ENCODE measurements at places on chromosomes 6 and 20.

DNA sequence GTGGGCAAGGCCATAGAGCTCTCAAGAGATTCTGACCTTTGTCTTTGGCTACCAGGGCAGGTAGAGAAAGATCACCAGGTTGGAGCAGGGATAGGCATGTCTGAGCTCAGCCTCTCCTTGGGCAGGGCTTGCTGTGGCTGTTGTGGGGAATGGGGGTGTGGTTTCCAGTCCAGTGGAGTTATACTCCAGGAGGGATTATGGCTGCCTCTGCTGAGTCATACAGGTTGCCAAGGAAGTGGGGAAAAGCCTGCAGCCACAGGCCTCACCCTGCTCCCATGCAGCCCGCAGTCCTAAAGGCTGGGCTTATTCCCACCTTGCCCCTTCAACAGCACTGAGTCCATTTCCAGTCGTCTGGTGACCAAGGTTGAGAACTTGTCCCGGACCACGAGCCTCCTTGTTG lies 21.9 kb downstream of the MEP1A start:
- no peak for DNase-seq

GRCh38 chr6:129105793-129106192 lies 222.9 kb downstream of the LAMA2 start:
- no peak for DNase-seq

DNA sequence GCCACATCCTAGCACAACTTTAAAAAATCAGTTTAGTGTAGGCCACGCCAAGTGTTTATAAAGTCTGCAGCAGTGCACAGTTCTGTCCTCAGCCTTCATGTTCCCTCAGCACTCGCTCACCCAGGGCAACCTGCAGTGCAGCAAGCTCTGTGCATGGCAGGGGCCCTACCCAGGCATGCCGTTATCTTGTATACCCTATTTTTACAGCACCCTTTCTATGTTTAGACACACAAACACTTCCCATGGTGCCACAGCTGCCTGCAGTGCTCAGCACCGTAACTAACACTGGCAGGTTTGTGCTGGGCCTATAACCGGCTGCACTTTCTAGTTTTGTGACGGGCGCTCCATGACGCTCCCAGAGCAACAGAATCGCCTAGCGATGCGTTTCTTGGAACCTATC lies 43.8 kb downstream of the ZBTB46 start:
- no peak for DNase-seq

DNA sequence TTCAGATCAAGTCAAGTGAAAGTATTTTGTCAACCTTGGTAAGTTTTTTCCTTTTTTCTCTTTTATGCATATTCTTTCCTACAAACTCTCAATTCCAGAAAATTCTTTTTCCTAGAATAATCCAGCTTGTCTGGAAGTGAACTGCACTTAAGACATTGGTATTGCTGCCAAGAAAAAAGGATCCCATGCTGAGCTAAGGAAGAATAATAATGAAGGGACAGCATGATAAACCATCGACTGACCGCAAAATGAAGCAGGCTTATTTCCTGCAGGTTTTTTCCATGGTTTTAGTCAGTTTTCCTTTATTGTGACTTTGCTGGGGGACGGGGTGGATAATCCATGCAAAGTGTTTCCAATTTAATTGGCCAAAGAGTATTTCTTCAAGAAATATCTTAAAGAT lies 857.6 kb upstream of the SLC35B3 start:
- DNase-seq = no peak

- no peak for DNase-seq
Observed at GRCh38 chr20:9093218-9093957, 24.5 kb downstream of the PLCB4 start.

DNA sequence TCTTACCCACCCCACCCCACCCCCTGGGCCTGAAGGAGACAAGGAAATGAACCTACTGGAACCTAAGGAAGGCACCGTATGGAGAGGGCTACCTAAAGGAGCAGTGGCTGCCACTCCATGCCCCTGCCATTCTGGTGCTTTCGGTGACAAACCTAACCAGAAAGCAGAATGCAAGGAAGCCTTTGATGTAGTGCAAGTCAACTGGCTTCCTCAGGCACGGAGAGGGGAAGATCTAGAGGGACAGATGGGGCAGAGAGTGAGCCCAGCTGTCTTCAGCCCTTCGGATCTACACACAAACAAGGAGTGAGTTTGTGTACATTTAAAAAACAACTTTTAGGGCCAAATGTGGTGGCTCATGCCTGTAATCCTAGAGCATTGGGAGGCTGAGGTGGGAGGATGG lies 39.5 kb downstream of the PPP1R16B start:
- no peak for DNase-seq

DNA sequence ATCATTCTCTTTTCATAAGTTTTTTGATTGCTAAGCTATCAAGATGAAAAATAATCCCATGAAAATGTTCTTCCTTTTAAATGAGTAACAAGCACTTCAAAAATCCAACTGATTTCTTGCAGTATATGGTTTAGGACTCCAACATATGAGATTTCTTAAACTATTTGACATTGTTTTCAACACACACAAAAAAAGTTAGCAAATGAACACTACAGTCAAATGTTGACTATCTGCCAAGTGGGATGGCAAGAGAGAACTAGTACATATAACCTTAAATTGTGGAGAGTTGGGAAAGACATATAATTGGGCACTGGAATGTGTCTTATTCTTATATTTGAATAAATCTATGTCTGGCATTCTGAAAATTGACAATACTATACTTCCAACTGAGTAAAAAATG lies 15.6 kb downstream of the COL21A1 start:
- DNase-seq = no peak

DNA sequence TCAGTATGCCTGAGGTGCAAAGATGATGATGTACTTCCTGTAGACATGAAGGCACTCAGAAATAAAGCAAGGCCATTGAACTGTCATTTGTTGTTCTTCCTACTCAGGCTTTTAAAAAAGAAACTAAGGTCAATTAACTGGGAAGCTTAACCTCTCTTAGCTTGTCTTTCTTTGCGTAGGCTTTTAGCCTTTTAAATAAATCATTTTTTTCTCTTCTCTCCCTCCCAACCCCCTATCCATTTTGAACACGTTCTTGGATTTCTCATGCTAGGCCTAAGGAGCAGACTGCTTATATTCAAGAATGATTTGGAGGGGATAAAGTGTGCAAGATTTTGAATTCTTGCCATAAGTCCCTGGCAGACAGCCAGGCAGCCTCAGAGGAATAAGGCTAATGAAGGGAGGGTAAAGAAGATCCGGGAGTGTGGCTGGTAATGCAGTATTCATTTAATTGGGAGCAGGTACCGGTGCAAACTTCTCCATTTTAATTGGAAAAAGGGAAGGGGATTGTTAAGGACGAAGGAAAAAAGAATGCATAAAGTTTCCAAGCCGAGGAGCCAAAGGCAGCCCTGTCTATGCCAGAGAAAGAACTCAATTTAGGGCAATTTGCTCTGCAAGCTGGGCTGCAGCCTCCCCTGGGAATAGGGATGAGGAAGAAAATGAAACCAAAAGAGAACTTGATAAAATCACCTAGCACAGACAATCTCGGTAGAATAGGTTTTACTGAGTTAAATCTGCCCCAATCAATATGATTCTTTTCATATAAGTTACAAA lies 343.8 kb upstream of the MMS22L start:
- peak; percentile 5 for DNase-seq

- no peak for DNase-seq
Observed at GRCh38 chr6:151488226-151488625, 5.6 kb upstream of the CCDC170 start.

GRCh38 chr20:9301129-9302090 lies 213.0 kb upstream of the LAMP5 start:
- DNase-seq = no peak

GRCh38 chr6:74756923-74757322 lies 448.9 kb downstream of the COL12A1 start:
- DNase-seq = no peak

DNA sequence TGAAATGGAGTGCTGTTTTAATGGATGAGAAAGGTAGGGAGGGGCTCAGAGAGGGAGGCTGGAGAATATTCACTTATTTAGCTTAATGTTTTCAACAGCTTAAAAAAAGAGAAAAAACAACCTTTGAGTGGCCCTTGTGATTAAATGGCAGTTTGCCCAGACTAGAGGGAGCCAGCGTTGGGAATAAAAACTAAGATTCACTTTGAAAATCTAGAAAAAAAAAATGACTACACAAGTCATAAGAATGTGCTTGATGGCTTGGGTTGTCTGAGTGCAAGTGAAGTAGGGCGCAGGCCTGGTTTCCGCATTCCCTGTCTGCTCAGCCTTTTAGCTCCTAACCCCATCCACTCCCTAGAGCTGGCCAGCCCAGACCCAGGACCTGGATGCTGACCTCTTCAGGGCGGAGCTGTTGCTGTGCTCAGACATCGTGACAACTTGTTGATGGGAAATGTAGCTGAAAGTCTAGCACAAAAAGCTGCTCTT lies 28.9 kb downstream of the UTRN start:
- DNase-seq = no peak

- peak; percentile 66 for DNase-seq
Observed at GRCh38 chr6:75893058-75893775, 144.2 kb downstream of the MYO6 start.

DNA sequence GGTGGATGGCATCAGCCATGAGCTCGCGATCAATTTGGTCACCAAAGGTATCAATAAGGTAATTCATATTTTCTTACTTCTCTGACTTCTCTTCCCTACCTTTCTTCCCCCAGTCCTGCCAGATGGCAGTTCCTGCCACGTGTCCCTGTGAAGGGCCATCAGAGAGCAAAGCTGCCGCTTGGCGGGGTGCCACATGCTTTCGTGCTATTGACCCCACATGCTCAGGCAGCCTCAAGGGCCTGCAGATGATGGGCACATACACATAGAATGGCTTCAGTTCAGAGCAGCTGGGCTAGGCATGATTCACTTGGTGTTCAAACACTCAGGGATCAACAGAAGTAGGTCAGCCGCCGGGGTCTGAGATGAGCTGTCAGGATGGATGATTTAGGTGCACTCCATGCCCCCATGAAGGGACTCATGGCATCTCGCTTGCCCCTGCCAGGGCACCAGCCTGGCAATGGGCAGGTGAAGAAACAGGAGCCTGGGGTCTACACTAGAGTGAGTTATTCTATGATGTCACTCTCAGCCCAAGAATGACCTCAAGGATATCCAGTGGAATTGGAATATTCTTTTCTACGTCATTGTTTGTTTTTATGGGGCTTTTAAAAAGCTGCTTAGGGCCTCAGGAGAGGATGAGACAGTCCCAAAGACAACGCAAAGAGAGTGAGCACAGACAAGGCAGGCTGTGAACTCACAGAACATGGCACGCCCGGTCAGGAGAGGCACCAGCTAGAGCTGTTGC lies 25.5 kb downstream of the BANF2 start:
- no peak for DNase-seq

- no peak for DNase-seq
Observed at GRCh38 chr6:126716032-126716431, 376.1 kb downstream of the CENPW start.
